ENCODE measurements at places on chromosomes 11 and 22.

GRCh38 chr11:1165256-1166041, 7.7 kb downstream of the MUC5AC start:
- DNase-seq: no peak

DNA sequence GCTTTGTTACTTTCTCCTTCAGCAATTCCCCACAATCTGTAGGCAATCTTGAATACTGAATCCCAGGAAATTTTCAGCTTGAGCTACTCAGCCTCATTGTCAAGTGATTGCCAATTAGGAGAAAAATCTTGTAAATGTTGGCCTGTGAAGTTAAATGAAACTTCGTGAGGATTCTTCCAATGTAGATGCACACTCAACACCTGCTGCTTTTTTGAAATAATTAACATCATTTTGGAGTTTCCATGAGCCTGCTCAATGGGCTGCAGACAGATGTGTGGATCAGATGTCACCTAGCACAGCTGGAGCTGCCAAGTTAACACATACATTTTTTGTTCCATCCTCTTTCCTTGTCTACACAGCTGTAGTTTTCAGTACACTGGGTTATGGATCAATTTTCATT, 645.6 kb upstream of the LUZP2 start:
- DNase-seq: no peak

DNA sequence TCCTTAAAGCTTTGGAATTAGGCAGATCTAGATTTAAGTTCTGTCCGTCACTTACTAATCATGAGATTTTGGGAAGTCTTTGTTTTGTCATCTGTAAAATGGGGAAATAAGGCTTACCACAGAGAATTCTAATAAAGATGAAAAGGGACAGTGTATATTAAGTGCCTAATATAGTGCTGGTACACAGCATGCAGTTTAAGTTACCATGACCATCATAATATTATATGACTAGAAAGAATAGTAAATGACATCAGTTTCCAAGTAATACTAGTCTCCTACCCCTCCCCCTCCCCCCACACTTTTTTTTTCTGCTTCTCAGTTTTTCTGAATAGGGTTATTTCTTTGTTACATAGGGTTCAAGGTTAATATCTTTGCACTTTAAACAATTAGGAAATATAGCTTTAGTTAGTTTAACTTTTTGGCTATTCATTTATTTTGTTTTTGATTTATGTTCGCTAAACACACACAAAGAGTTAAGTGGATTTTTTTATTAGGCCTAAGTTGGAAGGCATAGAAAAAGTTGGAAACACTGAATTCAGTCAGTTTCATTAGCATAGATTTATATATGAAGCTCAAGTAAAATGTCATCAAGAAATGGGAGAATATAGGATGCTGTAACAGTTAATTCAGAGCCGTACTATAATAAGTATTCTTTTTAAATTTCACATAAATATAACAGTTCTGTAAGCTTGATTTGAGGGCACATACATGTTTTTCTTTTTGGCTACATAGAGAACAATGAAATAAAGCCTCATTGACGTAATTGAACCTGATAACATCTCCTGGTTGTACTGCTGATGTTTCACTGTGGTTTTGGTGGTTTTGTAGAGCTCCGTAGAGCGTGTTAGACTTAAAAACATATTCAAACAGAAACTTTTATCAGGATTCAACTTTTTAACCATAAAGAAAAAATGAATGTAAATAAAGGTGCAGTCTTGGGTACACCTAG, 121.2 kb downstream of the PDE3B start:
- no peak for DNase-seq

DNA sequence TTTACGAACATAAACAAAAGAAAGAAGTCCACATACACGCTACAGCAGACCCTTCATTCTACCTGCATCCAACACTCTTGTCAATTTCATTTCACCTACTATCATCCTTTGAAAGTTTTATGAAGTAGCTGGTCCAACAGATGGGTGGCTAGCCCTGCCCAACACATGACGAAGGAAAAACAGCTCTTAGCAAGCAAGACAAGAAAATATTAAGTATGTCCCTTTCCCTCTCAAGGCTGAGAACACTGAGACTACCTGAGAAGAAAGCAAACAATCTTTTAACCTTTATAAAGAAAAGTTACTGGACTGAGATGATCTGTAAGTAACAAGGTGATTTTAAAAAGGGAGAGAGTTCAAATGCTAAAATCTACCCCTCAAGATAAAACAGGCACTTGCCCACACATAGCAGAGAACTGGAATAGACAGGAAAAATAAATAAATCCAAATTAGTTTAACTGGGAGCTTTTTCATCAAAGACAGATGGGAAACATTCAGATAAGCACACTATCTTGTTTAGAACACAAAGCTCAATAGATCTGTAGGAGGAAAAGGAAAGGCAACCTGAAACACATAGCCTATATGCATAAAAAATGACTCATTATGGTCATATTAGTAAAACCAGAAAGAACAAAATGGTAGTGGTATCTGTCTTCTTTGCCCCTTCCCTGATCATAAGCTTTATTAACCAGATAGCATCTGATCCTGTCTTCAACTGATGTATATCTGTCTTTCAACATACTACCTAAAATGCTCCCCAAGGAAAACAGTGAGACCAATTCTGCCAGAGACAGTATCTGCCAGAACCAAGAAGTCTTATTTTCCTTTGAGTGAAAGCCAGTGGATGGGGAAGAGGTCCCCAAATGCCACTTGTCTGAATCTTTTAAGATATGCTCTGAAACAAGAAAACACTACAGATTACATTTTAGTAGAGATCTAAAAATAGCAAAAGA, 104.3 kb downstream of the MRTFA start:
- no peak for DNase-seq

- no peak for DNase-seq
Measured at GRCh38 chr11:58639669-58640068, 17.2 kb downstream of the CNTF start.

- no peak for DNase-seq
Measured at GRCh38 chr11:19910931-19911330, 198.3 kb downstream of the NAV2 start.

DNA sequence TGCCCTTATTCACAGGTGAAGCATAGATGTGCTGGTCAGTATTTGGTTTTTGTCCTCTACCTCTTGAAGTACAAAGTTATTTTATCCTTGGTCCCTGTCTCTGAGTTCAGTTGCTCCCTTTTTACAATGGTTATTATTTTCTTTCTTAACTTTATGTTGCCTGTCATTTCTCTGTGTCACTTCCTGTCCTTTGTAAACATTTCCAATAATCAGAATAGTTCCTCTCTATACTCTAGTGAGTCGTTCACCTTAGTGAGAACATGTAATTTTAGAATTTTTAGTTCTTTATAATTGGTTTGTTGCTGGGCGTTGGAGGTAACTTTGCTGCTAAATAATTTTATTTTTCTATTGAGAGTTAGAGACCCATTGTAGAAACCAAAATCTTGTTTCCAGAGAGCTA, 16.0 kb downstream of the CSTPP1 start:
- DNase-seq: no peak

GRCh38 chr11:19083166-19083565, 22.6 kb upstream of the MRGPRX2 start:
- DNase-seq: no peak

GRCh38 chr22:43269246-43269645, 73.9 kb downstream of the SCUBE1 start:
- DNase-seq: no peak

DNA sequence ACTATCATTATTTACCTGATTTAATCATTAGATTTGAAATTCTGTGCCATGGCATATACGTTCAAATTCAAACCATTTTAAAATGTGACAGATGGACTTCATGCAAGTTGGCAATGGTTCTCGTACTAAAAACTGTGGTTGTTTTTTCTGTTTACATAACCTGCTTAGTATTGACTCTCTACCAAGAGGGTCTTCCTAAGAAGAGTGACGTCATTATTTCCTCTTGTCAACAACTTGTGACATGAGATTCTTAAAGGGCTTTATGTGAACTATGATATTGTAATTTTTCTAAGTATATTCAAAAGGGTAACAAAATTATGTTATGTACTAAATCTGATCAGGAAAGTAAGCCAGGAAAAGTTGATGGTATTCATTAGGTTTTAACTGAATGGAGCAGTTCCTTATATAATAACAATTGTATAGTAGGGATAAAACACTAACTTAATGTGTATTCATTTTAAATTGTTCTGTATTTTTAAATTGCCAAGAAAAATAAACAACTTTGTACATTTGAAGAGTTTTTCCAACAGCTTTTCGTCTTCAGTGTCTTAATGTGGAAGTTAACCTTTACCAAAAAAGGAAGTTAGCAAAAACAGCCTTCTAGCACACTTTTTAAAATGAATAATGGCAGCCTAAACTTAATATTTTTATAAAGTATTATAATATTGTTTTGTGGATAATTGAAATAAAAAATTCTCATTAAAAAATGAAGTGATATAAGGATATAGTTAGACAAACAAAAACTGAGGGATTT, 87.0 kb downstream of the GRK3 start:
- no peak for DNase-seq

GRCh38 chr11:82864268-82864667, 36.0 kb downstream of the PRCP start:
- DNase-seq: no peak

DNA sequence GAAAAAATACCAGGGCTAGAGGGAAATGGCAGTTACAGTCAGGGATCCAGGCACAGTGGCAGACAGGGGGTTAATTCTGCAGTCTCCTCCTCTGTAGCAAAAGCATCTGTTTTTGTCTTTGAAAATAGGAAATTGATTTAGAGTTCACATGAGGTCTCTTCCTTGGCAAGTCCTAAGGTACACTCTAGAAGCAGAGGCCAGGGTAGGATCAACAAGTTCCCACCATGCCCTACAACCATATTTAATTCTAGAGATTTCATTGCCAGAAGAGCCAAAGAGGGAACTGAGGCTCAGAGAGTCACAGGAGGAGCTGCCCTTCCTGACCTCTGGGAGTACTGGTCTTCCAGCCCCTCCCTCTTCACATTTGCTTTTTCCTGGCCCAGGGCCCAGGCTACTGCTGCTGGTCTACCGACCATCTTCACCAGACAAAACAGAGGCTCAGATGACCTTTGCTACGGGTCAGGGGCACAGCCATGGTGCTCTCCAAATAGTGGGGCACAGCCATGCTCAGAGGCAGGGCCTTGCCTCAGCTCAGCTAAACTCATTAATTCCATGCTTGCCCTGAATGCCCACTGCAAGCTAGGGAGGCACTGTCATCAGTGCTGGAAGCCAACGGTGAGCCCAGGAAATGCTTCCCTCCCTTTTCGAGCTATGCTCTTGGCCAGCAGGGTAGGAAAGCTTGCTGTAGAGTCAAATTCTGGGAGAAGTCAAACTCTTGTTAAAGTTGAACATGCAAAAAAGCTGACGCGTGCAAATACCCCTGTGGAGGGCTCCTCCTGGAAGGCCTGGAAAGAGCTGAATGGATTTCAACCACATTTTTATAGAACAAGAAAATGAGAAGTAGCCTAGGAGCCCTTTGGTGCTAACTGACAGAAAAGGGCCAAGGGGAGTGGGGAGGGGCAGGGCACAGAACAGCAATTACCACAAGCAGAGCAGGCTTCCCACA, 11.7 kb upstream of the CHRM4 start:
- no peak for DNase-seq

DNA sequence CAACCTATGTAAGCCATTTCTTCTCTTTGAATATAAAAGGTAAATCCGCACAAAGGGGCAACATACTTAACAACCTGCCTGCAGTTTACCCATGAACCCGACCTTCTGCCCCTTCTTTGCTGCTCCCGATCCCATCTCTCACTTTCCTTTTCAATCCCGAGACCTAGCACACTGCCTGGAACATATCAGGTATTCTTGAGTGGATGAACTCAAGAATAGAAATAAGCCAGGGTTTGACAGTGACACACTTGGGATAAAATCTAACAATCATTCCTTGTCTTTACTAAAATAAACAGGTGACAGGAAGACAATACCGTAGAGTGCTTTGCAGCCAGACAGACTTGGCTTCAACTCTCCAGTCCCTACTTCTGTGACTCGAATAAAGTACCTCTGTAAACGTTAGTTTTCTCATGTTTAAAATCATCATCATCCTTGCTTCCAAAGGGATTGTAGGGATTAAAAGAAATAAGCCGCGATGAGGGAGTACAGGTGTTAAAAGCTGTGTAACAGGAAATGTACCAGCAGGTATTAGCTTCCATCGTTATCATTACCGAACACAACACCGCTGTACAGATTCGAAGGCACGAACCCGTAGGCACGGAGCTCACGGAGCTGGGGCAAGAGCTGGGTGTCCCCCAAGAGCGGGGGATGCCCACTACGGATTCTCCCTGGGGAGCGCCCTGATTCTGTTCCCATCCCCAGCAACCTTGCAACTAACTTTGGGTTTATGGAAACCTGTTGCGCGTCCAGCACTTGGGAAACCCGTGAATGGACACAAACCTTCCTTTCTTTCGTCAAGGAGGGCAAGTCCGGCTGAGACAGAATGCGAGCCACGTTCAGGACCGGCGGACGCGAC, 720 bp downstream of the UFD1 start:
- DNase-seq: no peak

DNA sequence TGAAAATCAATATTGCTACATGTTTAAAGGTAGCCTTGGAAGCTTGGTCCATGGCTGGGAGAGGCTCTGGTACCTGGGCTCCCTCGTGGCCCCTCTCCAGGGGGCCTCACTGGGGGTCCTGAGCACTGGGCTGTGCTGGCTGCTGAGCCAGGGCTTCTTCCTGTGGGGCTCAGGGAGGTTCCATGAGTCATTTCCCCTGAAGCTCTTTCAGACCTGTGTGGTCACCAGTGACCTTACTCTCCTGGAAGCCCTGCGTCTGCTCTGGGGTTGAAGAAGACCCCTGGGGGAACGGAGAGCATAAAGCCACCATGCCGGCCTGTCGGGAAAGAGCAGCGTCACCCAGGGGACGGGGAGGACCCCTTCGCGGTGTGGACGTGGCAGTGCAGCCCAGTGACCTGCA, 389.0 kb downstream of the TBC1D22A start:
- DNase-seq: no peak

DNA sequence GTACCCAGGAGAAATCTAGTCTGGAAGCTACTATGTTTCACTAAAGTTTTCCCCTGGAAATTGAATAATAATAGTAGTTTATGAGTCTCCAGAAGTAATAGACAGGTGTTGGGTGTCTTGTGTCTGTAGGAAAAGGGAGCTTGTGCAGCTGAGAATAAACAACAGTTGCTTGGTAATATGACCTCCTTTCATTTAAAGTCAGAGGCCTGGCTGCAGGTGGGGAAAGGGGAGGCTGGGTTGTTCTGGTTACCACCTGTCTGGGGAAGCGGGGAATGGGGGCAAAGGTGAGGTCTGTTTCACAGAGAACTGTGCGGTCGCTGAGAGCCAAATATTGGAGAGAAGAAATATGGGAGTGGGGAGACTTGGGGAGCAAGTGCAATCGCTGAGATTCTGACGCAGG, 3.3 kb upstream of the GRAMD1B start:
- DNase-seq: no peak

All from BJ (cell line).